ENCODE measurements at places on chromosomes 16 and 17.

DNA sequence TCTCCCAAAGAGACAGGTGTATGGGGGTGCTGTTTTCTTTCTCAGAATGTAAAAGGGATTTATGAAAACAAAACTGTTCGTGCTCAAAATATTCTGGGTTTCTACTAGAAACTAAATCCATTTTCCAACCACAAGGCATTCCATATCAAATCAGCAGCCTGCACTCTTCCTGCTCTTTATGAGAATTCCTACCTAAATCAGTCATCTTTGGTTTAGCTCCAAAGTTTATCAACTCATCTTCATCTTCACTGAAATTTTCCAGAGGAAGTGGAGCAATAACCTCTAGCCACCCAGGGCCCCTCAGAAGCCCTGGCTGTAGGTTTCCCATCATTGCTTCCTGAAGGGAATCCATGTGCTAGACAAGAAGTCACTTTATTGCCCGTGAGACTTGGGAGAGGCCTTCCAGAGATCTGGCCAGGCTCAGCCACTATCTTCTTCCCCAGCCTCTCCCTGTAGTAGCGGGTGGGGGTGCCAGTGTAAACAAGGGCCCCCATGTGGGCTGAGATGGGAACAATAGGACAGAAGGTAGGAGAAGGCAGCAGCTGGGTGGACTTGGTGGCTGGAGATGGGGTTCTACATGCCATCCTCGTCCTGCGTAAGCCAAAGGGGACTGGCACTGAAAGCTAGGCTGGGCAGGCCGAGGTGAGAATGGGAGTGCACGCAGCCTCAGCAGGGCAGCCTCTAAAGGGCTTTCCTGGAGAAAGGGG, 22.0 kb upstream of the ALDH3A1 start:
- H3K27me3 ChIP-seq, result no peaks in the 10 kb centered on the region
- H3K27ac ChIP-seq, result no peak overlapping the region
- no peak for DNase-seq
- H3K4me1 ChIP-seq, result peaks cover 17% of the 10 kb centered on the region

- H3K4me3 ChIP-seq, result no peak overlapping the region
- no peak overlapping the region for H3K27ac ChIP-seq
- H3K4me1 ChIP-seq, result peaks cover 21% of the 10 kb centered on the region
- H3K36me3 ChIP-seq, result peaks cover 2% of the 10 kb centered on the region
- no peaks in the 10 kb centered on the region for H3K27me3 ChIP-seq
Observed at GRCh38 chr17:27494192-27495091, 38.2 kb downstream of the KSR1 start.

GRCh38 chr16:85424260-85425073, 188.7 kb upstream of the GSE1 start:
- H3K27ac ChIP-seq, result no peak overlapping the region
- peaks cover 5% of the 10 kb centered on the region for H3K4me1 ChIP-seq
- peaks cover 24% of the 10 kb centered on the region for H3K27me3 ChIP-seq
- no peak for DNase-seq
- H3K4me3 ChIP-seq, result no peak overlapping the region
- H3K36me3 ChIP-seq, result no peaks in the 10 kb centered on the region

DNA sequence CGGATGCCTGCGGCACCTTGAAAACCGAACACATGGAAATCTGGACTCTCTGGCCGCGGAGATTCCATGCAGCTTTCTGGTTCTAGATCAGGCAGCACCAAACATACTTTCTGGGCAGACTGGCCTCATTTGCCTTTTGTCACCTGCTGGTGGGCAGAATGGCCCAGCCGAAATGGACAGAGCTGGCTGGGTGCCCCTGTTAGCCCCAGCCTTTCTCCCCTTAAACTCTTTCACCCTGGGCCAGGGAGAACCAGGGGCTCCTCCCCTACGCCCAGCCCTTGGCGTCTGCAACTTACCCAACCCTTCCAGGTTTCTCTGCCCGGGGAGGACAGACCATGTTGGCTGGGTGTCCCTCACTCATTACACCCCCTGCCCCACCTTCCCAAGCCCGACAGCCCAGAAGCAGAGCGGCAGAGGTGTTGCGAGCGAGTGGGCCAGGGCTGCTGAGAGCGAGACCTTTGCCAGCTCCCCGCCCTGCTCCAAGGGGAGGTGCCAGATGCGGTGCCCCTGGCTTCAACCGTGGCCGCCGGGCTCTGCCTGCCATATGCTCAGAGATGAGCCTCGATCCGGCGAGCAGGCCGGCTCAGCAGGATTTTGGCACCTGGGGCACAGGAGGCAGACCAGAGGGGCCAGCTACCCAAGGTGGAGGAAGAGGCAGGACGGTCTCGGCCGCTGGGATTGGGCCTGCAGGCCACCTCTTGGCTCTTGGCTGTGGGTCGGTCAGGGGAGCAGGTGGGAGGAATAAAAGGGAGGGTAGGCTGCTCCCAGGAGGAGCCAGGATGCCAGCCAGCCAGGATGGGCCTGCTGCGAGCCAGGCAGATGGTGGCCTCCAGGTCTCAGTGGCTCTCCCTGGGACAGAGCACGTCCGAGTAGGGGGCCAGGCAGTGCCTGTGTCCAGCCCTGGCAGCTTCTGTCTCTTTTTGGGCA, 191.3 kb downstream of the NTN1 start:
- no peak overlapping the region for H3K4me3 ChIP-seq
- no peaks in the 10 kb centered on the region for H3K4me1 ChIP-seq
- DNase-seq, result no peak
- H3K27ac ChIP-seq, result no peak overlapping the region
- H3K36me3 ChIP-seq, result peaks cover 3% of the 10 kb centered on the region
- peaks cover 15% of the 10 kb centered on the region for H3K27me3 ChIP-seq

GRCh38 chr17:63222655-63223054, 223.5 kb downstream of the CYB561 start:
- H3K27me3 ChIP-seq, result no peaks in the 10 kb centered on the region
- H3K4me3 ChIP-seq, result no peak overlapping the region
- H3K4me1 ChIP-seq, result no peaks in the 10 kb centered on the region

DNA sequence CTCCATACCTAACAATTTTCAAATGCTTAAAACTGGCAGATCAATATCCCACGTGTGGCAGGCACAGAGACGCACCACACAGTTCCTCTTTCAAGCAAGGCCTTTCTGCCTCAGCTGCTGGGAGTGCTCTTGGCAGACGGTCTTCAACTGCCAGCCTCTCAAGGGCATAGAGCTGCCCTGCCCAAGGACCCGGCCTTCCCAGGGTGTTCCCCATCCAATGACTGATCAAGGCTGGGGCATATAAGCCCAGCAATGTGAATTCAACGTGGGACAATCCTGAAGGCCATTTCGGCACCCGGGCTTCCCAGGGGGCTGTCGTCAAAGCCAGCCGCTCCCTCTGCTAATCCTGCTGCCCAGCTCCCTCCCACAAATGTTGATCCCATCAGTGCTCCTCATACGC, 107.1 kb downstream of the STX8 start:
- no peaks in the 10 kb centered on the region for H3K27me3 ChIP-seq
- peak overlapping the region; percentile 87 for H3K27ac ChIP-seq
- peaks cover 46% of the 10 kb centered on the region for H3K4me1 ChIP-seq

DNA sequence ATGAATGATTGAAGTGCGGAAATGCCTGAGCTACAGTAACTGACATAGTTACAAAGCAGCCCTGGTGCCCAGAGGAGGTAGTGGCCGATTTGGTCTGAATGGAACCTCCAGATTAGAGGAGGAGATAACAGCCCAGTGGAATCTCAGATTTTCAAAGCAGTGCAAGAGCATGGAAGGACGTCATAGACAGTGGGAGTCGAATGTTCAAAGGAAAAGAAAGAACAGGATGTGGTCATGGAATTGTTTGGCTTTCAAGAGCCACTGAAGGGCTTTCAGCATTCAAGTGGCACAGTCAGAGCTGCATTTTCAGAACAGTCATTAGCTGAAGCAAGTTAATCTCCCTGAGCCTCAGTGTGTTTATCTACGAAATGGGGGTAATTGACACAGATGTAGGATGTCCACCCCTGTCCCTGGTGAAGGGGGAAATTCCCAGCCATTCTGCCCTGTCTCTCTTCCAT, 104.6 kb upstream of the CACNG3 start:
- peak overlapping the region; percentile 7 for H3K4me3 ChIP-seq
- peaks cover 50% of the 10 kb centered on the region for H3K4me1 ChIP-seq
- no peak for DNase-seq
- H3K27ac ChIP-seq, result peak overlapping the region; percentile 22

DNA sequence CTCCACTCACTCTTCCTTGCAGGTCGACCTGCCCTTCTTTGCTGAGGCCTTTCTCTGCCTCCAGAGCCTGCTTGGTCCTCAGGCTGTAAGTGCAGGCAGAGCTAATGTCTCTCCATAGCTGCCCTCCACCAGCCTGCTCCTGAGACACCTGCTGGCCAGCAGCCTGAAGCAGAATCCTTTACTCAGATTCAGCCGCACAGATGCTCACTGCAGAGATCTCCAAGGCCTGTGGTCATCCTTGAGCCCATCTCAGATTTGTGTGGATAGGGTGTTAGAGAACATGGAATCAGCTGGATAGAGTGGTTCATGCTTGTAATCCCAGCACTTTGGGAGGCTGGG, 11.5 kb downstream of the DEXI start:
- H3K27ac ChIP-seq, result no peak overlapping the region
- peaks cover 26% of the 10 kb centered on the region for H3K36me3 ChIP-seq
- no peak overlapping the region for H3K4me3 ChIP-seq

DNA sequence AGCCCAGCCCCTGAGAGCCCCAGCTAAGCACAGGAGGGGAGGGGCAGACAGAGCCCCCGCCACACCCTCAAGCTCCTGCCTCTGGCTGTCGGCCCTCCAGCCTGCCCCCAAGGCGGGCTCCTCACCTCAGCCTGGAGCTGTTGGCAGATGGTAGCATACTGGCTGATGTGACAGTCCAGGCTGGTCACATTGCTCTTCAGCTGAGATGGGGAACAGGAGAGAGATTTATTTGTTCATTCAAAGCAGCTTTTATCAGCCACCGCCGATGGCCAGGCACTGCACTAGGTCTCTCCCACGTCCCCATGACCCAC, 14.8 kb downstream of the KIF18B start:
- peaks cover 7% of the 10 kb centered on the region for H3K36me3 ChIP-seq
- H3K27ac ChIP-seq, result no peak overlapping the region
- no peaks in the 10 kb centered on the region for H3K4me1 ChIP-seq
- H3K4me3 ChIP-seq, result no peak overlapping the region

DNA sequence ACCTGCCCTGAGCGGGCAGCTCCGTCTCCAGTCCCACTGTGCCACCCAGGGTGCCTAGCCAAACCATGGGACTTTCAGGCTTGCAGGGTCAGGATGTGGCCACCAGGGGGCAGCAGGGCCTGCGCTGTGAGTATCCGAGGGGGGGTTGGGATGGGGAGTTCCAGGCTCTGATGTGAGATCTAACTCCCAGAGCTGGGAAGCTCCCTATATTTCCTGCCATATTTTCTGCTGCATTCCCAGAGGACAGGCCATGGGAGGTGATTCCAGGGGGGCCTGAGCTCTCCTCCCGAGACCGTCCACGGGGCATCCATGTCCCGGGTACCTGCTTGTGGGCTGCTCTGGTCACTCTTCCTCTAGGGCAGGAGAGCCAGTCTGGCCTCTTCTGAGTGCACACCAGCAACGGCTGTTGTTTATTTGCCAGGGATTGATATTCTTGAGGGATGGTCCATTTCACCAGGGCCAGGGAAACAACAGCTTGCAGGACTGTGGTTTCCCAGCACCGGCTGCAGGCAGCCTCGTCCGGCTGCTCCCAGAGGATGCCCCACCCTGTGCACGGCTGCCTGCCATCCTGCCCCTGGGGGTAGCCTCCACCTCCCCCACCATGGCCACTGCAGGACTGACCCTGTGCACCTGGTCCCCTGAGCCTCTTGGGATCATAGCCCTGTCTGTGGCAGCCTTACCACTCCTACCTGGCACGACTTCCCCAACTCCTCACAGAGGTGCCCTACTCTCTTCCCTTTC, 1.2 kb downstream of the GPR142 start:
- H3K36me3 ChIP-seq, result peaks cover 2% of the 10 kb centered on the region
- peaks cover 10% of the 10 kb centered on the region for H3K4me1 ChIP-seq
- H3K27me3 ChIP-seq, result peaks cover 22% of the 10 kb centered on the region

DNA sequence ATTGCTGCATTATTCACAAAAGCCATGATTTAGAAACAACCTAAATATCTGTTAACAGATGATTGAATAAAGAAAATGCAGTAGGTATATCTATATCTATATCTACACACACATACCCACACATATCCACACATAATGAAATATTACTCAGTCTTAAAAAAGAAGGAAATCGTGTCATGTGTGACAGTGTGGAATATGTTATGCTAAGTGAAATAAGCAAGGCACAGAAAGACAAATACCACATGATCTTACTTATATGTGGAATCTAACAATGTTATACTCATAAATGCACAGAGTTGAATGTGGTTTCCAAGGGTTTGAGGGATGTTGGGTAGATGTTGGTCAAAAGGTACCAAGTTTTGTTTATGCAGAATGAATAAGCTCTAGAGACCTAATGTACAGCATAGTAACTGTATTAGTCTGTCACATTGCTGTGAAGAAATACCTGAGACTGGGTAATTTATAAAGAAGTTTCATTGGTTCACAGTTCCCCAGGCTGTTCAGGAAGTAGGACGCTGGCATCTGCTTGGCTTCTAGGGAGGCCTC, 156.1 kb downstream of the FTO start:
- peaks cover 5% of the 10 kb centered on the region for H3K36me3 ChIP-seq
- H3K27me3 ChIP-seq, result no peaks in the 10 kb centered on the region
- no peak overlapping the region for H3K4me3 ChIP-seq
- no peak for DNase-seq

DNA sequence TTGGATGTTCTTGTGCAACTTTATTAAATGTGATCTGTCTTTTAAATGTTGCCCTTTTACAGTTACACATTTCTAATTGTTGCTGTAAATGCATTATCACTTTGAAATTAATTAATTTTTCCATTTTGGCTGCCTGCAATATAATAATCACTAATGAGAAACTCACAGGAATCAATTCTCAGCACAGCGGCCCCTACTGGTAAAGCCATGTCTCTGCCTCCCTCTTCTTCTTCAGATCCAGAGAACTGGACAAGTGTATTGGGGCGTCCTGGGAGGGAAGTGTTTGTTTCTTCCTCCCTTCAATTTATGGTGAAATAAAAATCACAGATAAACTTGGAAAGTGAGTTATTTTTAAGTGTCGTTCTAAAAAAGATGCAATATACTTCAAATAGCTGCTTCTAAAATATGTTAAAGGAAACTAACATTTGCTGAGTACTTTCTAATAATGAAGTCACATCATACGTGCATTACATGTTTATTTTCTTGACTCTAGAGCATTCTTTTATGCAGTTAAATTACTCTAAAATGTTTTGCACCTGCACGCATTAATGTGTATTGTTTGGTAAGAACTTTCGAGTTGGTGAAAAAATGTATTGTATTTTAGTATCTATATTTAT, 338.0 kb downstream of the WWOX start:
- H3K4me3 ChIP-seq, result no peak overlapping the region
- H3K36me3 ChIP-seq, result peaks cover 2% of the 10 kb centered on the region
- H3K27ac ChIP-seq, result no peak overlapping the region

DNA sequence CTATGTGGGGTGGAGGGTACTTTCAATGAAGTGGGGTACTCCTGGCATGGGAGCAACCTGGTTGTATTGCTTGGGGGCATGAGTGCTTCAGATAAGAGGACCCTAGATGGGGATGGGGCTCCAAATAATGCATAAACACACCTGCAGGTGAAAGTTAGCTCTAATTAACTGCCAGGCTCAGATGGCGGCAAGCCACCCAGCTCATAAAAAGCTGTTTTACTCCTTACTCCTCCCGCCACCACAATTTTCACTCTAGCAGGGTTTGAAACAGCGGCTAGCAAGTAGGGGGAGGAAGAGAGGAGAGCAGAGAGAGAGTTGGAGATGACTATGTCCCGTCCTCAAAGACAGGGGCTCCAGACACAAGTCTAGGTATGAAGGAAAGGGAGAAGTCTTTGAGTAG, 117.7 kb upstream of the WSCD1 start:
- H3K27ac ChIP-seq, result no peak overlapping the region
- no peak overlapping the region for H3K4me3 ChIP-seq
- H3K27me3 ChIP-seq, result peaks cover 53% of the 10 kb centered on the region
- no peaks in the 10 kb centered on the region for H3K36me3 ChIP-seq

GRCh38 chr16:81532491-81533174, 88.0 kb downstream of the CMIP start:
- H3K27ac ChIP-seq, result peak overlapping the region; percentile 19
- peaks cover 15% of the 10 kb centered on the region for H3K36me3 ChIP-seq
- no peak for DNase-seq
- no peak overlapping the region for H3K4me3 ChIP-seq

Data from central memory CD8-positive, alpha-beta T cell (primary cell).